ENCODE measurements at places on chromosomes 12 and 14.

- DNase-seq: no peak
Measured at GRCh38 chr12:74066476-74066875, 471.2 kb upstream of the ATXN7L3B start.

- DNase-seq: no peak
Measured at GRCh38 chr14:93464271-93464670, 33.5 kb downstream of the UNC79 start.

DNA sequence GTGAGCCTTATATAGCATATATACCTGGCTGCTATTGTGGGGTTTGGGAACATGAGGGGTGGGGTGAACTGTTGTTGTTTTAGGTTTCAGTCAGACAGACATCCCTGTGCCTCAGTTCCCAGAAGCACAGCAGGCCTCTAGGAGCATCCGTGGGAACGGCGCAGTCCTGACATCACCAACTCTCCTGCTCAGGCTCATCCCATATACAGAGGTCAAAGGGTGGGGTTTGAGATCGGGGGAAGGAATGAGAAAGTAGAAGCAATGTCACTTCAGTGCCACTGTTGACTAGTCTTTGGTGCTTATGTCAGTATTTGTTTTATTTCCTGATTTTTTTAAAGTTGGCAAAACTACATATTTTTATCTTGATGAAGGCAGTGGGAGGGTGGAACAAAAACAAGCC is 43.1 kb upstream of the A2ML1 start:
- DNase-seq: no peak

- DNase-seq: peak; percentile 55
Measured at GRCh38 chr12:69052613-69053408, 119.8 kb upstream of the CPM start.

DNA sequence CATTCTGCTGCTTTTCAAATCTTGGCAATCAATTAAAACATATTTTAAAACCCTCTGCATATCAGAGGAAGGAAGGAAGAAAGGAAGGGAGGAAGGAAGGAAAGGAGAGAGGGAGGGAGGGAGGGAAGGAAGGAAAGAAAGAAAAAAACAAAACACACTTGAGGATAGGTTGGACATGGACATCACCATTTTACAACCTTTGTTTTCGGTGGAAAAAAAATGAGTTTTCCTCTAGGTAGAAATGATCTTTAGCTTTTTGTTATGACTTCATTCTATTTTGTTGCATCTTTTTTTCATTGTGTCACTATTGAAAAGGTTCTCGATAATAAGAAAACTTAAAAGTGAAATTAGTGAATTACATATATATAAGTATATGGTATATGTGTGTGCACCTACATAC is 522.9 kb downstream of the NOVA1 start:
- DNase-seq: no peak

- no peak for DNase-seq
Measured at GRCh38 chr12:2076196-2076570, 23.4 kb downstream of the CACNA1C start.

- DNase-seq: no peak
Measured at GRCh38 chr14:102392506-102392905, 29.8 kb downstream of the TECPR2 start.

GRCh38 chr12:87690236-87690810 is 338.9 kb downstream of the C12orf50 start:
- DNase-seq: no peak

DNA sequence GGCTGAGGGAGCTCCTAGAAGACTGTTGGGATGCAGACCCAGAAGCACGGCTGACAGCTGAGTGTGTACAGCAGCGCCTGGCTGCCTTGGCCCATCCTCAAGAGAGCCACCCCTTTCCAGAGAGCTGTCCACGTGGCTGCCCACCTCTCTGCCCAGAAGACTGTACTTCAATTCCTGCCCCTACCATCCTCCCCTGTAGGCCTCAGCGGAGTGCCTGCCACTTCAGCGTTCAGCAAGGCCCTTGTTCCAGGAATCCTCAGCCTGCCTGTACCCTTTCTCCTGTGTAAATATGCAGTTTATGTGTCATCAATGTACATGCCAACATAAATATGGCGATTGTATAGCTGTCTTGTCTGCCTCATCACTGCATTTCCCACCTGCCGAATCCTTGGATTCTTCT is 7.5 kb downstream of the AMHR2 start:
- DNase-seq: no peak

- DNase-seq: no peak
Measured at GRCh38 chr12:114974333-114974732, 290.4 kb upstream of the TBX3 start.

DNA sequence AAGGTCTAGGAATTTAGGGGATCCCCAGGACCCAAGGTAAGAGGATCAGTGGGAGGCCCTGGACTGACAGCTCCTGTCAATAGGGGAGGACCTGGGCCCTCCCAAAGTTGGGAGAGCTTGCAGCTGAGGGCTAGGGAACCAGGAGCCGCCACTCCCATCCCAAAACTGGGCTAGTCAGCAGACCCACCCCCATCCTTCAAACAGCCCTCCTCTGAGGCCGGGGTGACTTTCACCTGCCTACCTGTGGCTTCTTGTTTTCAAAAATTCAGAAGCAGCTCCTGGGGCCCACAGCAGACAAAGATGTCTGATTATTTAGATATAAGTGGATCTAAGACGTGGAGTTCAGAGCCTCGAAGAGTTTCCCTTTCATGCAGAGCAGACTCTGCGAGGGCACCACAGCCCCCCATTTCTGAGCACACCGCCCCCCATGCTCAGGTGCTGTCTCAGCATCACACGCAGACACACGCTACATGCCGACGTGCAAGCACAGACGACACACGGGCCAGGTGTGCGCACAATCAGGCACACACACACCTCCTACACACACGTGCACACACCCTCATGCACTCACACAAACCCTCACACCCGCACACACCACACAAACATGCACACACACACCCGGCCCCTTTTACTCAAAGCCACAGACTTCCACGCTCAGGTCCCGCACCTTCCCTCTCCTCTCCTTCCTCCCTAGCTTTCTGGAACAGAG is 21.9 kb downstream of the DIO3 start:
- no peak for DNase-seq

DNA sequence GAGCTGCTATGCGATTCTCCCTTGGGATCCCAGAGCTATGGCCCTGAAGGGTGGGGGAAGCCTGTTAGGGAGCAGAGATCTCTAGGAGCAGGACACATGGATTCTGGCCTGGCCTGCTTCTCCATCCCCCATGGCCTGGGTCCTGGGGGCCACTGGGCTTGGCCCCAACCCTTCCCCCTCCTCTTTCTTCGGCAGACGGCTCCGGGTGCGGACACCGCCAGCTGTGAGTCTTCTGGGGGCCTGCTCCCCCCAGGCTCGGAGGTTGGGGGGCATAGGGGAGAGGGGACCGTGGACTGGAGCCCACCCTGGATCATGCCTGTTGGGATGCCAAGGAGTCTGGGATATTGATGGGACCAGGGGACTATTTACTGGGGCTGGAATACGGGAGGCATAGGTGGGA is 9.0 kb downstream of the PRPF40B start:
- DNase-seq: no peak

DNA sequence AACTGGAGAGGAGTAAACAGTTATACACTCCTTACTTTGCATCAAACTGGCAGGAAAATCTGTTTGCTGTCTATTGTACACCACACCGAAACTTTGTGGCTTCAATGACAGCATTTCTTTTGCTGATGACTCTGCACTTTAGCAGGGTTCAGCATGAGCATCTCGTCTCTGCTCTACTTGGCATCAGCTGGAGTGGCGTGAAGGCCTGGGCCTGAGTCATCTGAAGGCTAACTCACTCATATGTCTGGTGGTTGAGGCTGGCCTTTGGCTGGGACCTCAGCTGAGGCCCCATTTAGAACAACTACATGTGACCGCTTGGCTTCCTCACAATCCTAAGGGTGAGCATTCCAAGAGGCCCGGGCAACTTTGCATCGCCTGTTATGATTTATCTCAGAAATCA is 28.7 kb upstream of the REP15 start:
- DNase-seq: peak; percentile 6

DNA sequence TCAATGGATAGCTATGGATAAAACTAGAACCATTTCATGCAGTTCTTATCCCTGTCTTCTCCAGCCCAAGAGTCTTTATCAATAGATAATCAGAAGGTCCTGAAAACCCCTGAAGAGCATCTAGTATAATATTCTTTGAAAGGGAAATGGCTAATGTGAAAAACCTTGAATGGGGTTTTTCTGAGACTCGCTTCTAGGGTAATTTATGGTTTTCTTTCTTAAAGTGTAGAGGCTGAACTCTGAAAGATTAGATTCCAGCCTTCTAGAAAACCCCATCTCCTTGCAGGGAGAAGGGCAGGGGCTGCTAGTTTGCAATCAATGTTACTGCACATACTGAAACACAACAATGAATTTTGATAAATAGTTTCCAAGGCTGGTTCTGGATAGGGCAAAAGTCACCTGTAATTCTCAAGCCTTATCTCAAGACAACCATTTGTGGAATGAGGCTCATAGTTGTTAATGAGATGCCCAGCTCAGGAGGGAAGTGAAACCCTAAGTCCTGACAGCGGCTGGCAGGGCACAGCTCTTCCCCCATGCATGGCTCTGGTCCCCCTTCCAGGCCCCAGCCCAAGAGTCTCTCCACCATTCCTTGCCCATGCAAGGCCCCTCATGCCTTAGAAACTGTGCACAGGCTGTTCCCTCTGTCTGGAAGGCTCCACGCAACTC is 33.7 kb upstream of the PYGL start:
- no peak for DNase-seq

DNA sequence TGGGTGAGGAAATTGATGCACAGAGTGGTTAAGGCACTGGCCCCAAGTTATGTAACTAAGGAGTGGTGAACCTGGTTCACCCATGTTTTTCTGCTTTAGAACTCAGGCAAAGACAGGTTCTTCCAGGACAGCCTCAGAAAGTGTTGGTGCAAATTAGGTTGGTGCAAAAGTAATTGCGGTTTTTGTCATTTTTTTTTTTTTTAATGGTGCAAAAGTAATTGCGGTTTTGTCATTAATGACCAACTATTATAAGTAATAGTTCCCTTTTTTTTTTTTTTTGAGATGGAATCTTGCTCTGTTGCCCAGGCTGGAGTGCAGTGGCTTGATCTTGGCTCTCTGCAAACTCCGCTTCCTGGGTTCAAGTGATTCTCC is 5.2 kb upstream of the SSH1 start:
- no peak for DNase-seq

- peak; percentile 3 for DNase-seq
Measured at GRCh38 chr12:91326058-91327027, 143.7 kb upstream of the DCN start.

DNA sequence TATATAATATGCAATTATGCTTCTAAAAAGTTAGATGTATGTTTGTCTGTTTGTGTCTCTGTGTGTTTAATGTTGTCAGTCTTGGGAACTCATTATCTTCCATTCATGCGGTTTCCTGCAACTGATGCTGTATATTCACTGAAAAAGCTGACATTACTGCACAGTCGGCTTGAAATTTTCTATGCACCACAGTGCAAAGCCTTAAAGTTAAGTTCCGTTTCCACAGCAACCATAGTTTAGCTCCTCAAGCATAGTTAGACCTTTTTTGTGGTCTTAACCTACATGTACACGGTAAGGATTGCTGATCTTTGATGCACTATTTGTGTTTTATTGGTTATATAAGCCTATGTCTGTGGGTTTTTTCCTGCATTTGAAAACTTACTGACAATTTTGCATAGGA is 309.4 kb downstream of the KCNC2 start:
- DNase-seq: no peak

DNA sequence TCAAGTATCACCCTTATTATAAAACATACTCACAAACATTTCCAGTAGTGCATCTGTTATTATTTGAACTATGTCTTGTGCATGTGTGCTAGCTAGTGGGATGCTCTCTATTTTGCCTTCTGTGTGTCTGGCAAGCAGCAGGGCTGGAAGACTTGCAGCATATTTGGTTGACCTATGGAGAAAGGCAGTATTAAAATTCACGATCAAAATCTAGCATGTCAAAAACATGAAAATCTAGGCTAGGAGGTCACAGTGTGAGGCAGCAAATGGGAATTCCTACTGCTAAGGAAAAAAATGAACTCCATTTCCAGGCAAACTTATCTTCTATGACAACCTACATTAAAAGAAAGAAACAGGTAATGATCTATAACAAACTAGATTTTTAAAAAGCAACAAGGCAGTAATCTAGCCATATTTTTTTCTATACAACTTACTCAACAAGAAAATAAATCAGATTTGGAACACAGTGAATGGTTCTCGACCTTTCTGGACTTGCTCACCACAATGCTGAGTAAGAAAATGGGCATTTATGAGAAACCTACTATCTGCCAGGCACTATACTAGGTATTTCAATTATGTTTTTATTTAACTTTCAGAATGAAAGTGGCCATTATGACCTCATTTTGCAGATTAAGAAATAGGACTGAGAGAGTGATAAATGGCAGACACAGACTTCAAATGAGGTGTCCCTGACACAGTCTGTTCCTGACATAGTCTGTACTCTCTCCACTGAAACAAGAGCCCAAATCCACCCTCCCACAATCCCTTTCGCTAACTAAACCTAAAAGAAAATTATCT is 96.8 kb downstream of the TXNDC16 start:
- DNase-seq: no peak

DNA sequence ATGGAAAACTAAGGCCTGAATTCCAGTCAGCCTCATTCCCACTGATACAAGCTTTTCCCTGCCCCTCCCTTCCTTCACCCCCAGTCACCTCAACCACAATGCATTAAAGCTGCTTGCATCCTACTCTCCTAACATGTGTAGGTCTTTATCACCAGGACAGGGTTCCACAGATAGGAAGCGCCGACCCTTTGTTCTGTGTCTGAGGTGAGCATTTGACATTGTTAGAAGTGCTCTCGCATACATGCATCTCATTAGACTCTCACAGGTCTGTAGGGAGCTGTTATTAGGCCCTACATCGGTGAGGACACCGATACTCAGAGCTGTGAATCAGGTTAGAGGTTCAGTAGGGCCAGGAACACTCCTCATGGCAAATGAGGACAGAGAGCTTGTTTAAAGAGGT is 13.2 kb upstream of the EDDM3A start:
- DNase-seq: no peak

- DNase-seq: no peak
Measured at GRCh38 chr12:2265461-2266167, 212.8 kb downstream of the CACNA1C start.

DNA sequence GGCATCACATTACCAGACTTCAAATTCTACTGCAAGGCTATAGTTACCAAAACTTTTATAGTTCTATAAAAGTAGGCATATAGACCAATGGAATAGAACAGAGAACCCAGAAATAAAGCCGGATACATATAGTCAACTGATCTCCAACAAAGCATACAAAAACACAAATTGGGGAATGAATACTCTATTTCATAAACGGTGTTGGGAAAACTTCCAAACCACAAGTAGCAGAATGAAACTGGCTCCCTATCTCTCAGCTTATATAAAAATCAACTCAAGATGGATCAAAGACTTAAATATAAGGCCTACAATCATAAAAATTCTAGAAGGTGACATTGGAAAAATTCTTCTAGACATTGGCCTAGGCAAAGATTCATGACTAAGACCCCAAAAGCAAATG is 187.9 kb upstream of the PLXNC1 start:
- no peak for DNase-seq

- DNase-seq: no peak
Measured at GRCh38 chr12:57511161-57511560, 9.2 kb downstream of the DDIT3 start.

All from H54 (cell line).